HFFc6 (cell line): ENCODE measurements at places on chromosomes 1 and 21.

GRCh38 chr21:43893536-43894205 lies 28.6 kb downstream of the AGPAT3 start:
- no peak for DNase-seq

DNA sequence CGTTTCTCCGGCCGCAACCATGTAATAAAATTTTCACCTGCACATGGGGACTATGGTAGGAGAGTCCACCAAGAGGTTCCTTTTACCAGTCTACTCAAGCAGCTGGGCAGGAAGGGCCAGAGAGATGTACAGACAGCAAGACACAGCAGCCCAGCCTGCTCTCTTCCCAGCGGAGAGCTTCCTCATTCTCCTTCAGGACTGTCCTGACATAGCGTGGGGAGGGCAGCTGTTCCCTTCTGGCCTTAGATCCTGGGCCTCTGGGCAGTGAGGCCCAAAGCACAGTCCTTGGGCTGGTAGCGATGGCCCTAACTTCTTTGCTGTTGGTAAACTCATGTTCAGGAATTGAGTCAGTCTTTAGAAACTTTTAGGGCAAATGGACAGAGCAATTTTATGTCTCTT lies 89.1 kb downstream of the BCAR3 start:
- no peak for DNase-seq

DNA sequence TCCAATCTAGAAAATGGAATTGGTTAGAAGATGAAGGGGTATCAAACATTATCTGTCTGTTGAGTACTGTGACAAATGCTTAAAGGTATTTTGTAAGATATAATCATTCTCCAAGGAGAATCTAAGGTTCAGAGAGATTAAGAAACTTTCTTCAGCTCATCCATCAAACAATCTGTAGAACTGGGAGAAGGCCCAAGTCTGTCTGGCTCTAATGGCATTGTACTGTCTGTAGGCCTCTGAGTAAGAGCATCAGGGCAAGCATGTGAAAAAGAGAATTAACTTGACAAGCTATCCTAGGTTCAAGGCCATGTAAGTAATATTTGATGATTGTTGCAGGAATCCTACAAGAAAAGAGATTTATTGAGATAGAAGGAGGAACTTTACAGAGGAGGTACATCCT lies 5.3 kb upstream of the FGGY start:
- DNase-seq: no peak

- DNase-seq: no peak
These were observed 17.7 kb upstream of the FRRS1 start for GRCh38 chr1:99784143-99784542.

DNA sequence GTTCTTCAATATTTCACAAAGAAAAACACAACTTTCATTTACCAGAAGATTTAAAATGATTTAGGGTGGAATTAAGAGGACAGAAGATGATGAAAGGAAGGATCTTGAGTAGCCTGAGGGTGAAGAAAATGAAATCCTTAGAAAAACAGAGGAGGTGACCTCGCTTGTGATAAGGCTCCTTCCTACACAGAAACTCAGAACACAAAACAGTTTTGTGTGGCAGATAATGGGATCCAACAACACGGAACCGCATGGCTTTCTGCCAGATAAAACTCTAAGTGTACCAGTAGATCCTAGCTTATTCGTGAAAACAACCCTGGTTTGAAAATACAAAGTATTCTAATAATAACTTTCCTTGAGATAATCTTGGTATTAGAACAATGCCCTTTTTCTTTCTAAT lies 74.0 kb upstream of the EXO1 start:
- no peak for DNase-seq

- peak; percentile 28 for DNase-seq
These were observed 25.0 kb downstream of the SZT2 start for GRCh38 chr1:43414634-43415223.

- no peak for DNase-seq
These were observed 39.1 kb upstream of the LRP8 start for GRCh38 chr1:53366901-53367502.

GRCh38 chr1:233640179-233640578 lies 26.3 kb downstream of the KCNK1 start:
- no peak for DNase-seq

DNA sequence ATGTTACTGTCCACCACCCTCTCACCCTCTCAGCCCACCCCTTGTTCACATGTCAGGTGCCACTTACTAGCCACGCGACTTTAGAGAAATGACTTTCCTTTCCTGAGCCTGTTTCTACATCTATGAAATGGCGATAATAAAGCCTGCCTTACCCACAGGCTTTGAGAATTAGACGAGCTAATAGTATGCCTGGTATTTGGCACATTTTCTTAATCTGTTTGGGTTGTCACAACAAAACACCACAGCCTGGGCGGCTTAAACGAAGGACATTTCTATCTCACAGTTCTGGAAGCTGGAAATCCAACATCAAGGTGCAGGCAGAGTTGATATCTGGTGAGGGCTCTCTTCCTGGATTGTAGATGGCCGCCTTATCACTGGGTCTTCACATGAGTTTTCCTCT lies 273.9 kb upstream of the FMN2 start:
- DNase-seq: no peak

DNA sequence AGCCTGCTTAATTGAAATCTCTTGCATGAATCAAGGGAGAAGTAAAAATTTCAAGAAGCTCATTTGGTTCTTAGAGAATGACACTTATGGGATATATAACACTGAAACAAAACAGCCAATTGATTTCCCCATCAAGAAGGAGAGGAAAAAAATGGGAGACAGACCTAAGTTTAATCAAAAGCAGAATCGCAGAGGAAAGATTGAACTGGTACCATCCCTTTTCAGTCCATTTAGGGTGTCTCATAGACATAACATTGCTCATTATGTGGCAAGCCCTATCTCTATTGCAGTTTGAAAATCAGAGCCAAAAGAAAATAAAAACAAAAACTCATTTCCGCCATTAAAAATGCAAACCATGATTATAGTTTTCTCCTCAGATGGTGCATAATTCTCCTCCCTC lies 119.6 kb downstream of the AK5 start:
- no peak for DNase-seq

DNA sequence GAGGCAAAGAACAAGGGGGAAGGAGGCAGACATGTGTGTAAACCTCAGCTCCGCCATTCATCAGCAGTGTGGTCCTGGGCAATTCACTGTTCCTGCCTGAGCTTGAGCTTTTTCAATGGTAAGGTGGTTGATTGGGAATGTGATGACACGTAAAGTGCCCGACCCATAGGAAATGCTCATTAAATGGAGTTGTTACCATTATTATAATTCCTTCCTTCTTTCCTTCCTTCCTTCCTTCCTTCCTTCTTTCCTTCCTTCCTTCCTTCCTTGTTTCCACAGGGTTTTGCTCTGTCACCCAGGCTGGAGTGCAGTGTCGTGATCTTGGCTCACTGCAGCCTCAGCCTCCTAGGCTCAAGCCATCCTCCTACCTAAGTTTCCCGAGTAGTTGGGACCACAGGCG lies 4.3 kb downstream of the GPR37L1 start:
- DNase-seq: no peak

DNA sequence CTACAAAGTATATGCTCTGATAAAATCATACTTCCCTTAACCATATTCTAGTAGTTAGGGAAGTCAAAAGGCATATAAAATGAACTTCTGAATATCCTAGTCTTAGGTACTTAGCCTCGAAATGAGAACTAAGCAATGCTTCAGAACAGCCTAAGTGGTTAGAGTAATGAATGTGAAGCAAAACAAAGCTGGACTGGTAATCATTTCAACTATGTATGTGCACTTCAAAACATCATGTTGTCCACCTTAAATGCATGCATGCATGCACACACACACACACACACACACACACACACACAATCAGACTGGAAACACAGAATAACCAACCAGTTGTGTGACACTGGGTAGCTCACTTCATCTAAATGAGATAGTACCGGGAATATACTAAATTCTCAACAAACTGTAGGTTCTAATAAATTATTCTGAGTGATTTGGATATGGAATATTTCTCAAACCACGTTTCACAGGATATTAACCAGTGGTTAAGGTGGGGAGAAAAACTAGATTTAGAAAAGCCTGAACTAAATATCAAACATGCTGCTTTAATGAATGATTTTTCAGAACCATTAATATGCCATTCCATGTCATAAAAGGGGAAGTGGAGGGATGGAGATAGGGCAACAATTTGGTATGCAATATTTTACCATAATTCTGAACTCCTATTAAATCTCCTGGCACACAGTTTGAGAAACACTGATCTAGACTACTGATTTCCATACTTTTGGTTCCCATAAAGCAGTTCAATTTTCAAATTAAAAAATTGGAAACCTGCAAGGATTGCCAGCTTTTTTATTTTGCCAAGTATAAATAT lies 19.5 kb downstream of the RNF115 start:
- no peak for DNase-seq

- DNase-seq: no peak
These were observed 113.8 kb upstream of the DNAH14 start for GRCh38 chr1:224815647-224816046.

GRCh38 chr1:213982672-213983492 lies 4.9 kb upstream of the PROX1 start:
- DNase-seq: no peak

- DNase-seq: no peak
These were observed 356.1 kb downstream of the OMA1 start for GRCh38 chr1:58190267-58190988.

GRCh38 chr1:204904228-204904810 lies 33.7 kb downstream of the NFASC start:
- DNase-seq: no peak

GRCh38 chr1:10915594-10915993 lies 96.9 kb upstream of the TARDBP start:
- no peak for DNase-seq

DNA sequence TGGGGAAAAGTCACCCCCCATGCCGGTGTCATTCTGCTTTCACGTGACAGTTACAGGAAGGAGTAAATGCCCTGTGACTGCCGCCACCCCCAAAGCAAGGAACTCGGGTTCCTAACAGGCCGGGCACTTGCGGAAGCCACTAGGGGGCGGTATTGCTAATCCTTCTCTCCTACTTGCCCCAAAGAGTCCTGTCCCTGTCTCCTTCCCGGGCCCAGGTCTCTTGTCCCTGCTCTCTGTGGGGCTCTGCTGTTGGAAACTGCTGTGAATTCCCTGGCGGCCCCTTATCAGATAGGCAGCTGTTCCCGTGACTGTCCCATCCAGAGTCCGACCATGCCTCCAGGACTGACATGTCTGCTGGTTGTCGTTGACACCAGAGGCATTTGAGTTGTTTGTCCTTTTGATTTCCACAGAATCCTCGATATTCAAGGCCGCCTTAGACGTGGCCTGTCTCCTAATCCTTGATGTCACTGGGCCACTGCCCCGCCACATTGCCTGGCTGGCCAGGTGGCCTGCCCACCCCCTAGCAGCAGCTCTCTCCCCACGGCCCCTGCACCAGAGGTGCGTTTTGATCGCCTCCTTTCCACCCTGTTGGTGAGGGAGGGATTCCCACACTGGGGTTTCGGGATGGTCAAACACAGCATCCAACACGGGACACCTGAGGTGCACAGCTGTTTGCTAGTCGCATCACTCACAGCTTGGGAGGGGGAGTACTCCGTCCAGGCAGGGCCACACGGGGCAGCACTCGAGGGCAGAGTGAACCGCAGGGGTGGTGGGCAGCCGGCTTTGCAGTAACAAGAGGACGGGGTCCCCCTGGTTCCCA lies 37.3 kb downstream of the CHAF1B start:
- DNase-seq: peak; percentile 35

DNA sequence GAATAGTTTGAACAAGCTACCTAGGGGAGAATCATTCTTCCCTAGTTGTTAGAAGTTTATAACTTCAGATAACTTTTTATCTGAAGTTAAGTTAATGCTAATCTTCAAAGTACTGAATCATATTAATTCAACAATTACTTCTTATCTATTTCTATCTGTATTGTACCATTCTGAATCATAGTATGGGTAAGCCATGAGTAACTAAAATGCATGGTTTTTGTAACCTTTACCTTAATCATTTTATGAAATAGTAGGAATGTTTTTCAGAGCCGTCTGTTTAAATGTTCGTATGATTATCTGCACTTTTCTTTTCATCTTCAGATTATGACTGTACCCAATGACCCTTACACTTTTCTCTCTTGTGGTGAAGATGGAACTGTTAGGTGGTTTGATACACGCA lies 50.3 kb upstream of the MPC2 start:
- DNase-seq: peak; percentile 17

DNA sequence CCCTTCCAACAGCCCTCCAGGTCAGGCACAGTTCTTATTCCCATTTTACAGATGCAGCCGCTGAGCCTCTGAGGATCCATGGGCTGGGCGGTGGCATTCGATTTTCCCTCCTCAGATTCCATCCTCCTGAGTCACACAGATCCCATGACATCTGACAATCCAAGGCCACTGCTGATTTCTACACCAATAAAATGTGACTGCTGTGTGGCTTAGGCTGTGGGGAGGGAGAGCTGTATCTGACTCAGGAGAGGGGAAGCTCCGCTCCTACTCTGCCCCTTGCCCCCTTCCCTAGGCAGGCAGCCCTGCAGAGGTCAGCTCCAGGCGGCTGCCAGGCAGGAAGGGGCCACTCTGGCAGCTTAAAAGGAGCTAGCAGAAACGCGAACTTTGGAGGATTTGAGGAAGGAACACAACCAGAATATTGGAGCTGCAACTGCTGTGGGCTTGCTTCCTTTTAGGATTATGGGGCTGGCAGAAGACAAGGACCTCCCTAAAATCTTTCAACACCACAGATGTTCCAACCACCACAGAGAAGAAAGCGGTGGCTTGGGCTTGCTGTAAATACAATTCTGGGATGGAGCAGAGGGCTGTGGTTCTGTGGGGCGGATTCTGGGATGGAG lies 50.0 kb downstream of the MRPL37 start:
- peak; percentile 42 for DNase-seq

- DNase-seq: peak; percentile 73
These were observed 37.2 kb downstream of the ADSS2 start for GRCh38 chr1:244414543-244414942.

- DNase-seq: peak; percentile 20
These were observed 45.4 kb downstream of the GRHL3 start for GRCh38 chr1:24364605-24364974.

DNA sequence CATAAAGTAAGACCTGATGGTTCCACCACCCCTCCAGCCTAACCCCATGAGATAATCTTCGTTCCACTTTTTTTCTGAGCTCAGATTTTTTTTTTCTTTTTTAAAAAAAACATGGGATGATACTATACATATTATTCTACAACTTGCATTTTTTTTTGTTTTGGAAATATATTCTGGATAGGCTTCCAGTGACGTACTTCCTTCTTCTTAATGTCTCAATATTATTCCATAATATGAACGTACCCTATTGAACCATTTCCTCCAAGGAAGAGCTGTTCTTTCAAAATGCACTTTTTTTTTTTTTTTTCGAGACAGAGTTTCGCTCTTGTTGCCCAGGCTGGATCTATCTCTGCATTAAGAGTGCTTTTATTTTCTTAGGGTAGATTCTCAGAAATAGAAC lies 1.5 kb downstream of the EDEM3 start:
- DNase-seq: no peak

DNA sequence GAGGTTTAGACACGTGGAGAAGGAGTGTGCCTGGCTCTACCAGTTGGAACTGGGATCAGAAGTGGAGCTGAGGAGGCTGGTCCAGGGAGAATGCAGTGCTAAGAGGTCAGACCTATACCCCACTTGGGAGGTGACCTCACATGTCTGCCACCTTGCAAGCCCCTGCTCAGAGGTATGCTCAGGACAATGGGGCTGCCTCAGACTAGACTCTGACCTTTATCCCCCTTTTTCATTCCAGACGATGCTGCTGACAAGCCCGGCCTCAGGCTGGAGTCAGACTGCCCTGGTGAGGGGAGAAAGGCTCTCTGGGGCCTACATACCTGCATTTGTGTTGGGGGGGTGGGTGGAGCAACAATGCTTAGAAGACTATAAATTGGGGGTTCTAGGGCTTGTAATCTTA lies 5.2 kb downstream of the KCNJ10 start:
- no peak for DNase-seq

- peak; percentile 4 for DNase-seq
These were observed 6.6 kb upstream of the PTCH2 start for GRCh38 chr1:44849575-44850132.
